ENCODE measurements at places on chromosomes 7 and 10.

- no peak for DNase-seq
Observed at GRCh38 chr7:129144834-129145668, 544 bp downstream of the TSPAN33 start.

DNA sequence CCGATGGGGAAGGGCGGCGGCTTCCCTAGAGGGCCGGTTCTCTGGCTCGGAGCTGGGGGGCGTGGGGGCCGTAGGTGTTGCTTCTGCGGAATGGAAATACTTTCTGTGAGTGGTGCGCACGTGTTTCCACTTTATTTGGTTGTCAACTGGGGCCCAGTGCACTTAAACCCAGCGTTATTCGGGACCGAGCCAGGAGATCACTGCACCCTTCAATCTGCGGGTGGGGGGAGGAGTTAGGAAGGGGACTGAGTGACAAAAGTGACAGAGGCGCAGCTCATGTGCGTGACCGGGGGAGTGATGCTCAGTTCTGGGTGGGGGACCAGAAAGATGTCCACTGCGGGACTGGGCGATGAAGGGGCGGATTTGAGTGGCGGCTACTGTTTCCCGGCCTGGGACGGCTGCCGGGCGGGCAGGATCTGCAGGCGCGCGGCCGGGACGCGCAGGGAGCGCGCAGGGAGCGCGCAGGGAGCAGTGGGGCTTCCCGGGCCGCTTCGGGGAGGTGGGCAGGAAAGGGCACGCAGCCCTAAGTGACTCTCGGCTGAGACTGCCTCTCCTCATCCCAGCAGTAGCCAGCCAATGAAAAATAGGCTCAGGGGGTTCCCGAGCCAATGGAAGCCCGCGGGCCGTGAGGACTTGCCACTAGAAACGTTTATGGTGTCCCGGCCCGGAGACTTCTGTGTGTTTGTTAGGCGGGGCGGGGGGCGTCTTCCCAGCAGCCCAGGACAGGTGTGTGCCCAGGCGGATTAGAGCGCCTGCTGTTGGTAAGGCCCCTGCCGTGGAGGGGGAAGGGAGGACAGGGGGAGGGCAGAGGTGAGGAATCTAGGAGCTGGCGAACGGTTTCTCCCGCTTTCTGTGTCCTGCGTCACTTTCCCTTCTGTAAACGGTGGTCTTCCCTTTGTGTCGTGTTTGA, 54.3 kb upstream of the KDM7A start:
- peak; percentile 97 for DNase-seq

GRCh38 chr7:85840554-85840953, 653.7 kb upstream of the SEMA3D start:
- peak; percentile 89 for DNase-seq

DNA sequence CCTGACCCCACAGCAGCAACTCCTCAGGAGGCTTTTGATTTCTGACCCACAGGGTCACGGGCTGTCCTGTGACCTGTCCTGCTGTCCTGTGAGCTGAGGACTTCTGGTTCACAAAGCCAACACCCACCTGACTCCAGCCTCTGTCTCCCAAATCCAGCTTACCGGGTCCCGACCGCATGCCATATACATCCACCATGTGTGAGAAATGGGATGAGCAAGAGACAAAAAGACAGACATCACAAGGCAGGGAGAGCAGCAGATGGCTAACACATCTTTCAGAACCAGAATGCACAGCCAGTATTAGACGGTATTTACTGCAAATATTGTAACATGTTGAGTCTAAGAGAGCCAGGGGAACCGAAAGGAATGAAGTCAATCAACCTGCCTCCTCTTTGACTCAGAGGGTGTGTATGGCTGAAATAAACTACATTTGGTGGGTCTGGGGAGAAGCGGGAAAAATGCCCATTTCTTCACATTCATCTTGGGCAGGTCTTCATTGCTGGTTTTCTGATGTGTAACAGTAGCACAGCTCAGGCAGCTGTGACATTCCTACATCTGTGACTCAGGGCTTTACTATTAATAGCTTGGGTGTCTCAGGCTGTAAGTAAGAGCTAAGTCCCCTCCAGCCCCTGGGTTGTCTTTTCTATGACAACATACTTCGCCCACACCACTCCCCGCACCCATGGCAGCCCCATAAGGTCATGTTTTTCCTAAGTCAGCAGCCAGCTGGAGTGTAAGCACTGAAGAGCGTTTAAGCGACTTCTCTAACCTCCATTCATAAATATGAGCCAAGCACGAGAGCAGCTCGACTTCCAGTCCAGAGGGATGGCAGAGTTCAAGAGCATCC, 25.0 kb downstream of the ABLIM1 start:
- DNase-seq = no peak

DNA sequence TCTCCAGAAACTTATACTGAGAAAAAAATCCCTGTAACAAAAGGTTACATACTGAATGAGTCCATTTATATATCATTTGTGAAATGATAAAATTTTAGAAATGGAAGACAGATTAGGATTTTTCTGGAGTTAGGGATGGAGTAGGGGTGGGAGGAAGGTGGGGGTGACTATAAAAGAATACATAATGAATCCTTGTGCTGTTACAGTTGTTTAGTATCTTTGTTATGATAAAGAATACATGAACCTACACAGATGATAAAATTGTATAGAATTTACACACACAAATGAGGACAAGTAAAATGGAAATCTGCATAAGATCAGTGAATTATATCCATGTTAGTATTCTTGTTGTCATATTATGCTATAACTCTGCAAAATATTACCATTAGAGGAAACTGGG, 41.7 kb upstream of the CCSER2 start:
- no peak for DNase-seq

DNA sequence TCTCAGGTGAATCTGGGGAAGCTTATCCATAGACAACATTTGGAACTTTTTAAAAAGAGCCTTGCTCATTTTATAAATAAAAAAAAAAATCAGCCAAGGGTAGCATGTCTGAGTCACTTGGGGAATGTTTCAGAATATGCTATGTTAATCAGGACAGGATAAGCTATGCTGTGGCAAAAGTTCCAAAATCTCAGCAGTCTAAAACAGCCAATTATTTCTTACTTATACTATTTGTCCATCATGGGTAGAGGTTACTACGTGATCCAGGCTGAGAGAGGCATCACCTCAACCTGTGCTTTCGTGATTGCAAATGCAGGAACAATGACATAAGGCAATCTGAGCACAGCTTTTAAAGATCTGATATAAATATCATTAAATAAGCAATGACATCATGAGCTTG, 6.5 kb downstream of the SLC13A1 start:
- DNase-seq = no peak

DNA sequence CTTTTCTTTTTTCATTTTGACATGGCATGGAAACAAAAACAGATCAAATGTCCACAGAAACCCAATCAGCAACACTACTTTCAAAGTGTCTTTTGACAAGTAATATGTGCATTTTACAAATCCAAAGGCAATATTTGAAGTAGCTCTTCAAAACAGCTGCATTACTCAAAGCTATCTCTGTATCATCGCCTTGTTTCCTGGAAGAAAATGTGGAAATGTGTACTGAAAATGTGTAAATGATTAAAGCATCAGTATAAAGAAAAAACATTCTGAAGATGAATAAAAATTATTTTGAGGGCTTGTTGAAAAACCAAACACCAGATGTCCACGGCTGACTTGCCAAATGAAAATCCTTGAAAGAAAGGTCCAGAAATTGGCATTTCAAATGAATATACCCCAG, 16.5 kb upstream of the ITGB8 start:
- DNase-seq = no peak

DNA sequence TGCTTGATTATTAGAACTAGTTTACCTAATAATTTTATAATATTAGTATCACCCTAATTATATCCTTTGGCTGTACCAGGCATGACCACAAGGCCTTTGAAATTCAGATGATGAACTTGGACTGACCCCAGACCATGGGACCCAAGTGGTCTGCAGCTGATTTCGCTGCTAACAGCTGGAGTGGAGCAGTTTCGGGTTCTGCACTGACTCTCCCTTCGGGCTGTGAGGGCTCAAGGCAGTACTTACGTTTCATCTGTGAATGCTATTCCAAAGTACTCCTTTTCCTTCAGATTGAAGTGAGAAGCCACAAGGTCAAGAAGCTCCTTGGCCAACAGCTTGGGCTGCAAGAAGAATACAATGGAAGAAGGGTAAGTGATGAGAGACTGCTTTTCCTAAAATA, 223.8 kb downstream of the PRPF18 start:
- no peak for DNase-seq

GRCh38 chr7:158322616-158323530, 264.8 kb downstream of the PTPRN2 start:
- DNase-seq = no peak

GRCh38 chr10:111872591-111872990, 311.0 kb downstream of the GPAM start:
- DNase-seq = no peak

DNA sequence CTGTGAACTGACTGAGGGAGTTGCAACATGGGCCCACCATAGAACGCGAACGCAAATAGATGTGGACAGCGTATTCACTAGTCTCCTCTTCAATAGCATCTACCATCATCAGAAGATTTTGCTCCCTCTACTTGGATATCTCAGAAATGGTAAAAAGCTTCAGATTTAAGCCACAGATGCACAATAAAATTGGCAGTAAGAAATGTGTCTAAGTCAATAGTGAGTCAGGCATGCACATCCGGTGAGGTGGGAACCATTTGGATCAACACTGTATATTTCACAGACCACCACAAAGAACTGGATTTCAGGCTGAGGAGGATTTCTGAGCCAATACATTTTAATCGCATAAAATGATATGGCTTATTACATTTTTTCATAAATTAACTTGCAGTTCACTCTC, 111.5 kb upstream of the ADAM12 start:
- DNase-seq = no peak

- no peak for DNase-seq
Observed at GRCh38 chr10:64093946-64094535, 572.8 kb downstream of the REEP3 start.

DNA sequence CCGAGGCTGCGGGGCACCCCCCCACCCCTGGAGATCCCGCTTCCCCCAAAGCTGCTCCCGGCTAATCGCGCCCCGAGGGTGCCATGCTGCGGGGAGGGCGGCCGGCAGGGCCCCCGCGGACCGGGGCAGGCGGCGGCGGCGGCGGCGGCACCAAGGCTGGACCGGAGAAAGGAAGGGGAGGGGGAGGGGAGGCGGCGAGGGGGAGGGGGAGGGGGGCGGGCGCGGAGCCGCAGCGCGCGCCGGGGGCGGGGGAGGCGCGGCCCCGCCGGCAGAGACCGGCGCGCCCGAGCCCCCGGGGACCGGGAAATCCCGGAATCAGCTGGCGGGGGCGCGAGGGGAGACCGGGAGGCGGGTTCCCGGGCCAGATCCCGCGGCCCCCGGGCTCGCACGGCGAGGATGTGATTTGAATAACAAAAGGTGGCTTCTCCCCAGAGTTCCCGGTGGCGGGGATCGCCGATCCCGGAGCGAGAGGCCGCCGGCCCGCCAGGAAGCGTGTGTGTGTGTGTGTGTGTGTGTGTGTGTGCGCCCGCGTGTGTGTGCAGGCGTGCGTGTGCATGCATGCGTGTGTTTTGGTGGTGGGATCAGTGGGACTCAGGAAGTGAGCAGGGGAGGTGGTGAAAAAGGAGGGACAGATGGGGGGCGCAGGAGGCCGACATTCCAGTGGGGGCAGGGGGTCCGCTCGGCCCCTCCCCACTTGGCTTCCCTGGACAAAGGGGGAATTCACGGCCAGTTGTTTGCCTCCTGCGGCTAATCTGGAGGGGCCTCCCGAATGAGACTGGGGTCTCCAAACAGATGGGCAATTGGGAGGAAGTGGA, 99.5 kb downstream of the HIP1 start:
- peak; percentile 74 for DNase-seq

DNA sequence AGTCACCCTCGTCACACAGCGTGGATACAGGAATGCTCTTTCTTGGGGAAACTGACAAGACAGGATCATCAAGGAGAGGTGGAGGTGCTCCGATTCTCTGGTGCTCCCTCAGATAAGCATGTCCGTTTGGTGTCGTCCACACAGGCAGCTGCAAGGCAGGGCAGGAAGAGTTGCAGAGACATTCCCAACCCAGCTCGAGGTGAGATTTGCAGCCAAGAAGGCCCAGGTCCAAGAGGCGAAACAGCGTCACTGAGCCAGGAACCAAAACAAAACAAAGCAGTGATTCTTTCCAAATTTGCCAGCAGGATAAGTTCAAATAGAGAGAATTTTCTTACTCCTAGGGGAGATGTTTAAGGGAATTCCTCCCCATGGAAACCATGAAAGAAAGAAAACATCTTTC, 386.5 kb upstream of the PFKP start:
- no peak for DNase-seq

- DNase-seq = no peak
Observed at GRCh38 chr7:36198854-36199266, 45.8 kb downstream of the EEPD1 start.

DNA sequence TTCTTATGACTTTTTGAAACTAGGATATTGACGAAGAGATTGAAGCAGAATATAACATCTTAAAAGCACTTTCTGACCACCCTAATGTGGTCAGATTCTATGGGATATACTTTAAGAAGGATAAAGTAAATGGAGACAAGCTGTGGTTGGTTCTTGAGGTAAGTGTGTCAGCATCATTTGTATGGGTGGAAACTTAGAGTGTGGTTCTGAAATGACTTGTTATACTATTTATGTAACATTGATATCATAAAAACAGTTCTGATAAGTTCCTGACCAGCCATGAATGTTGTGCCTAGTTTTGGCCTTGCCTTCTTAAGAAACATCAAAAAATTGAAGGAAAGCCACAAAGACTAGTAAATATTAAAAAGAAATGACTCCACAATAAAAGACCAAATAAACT, 20.8 kb downstream of the MYO3A start:
- no peak for DNase-seq

- DNase-seq = no peak
Observed at GRCh38 chr7:69762821-69763352, 164.6 kb downstream of the AUTS2 start.

DNA sequence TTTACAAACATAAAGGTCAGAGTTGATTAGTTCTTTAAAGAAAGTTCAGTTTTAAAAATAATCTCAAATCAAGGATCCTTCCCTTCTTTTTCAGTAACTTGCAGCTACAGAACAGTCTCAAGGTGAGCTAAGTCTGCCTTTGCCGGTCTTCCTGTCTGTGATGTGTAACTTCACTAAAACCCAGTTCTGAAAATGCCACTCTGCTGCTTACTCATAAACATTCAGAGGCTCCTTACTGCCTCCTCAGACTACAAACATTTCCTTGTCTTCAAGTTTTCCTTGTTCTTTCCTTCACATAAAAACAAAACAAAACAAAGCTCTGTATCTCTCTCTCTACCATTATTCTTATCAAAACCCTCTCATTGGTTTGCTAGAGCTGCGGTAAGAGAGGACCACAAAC, 128.7 kb downstream of the ETV1 start:
- no peak for DNase-seq

GRCh38 chr7:128948976-128949760, 11.4 kb downstream of the IRF5 start:
- DNase-seq = no peak

- DNase-seq = no peak
Observed at GRCh38 chr7:16841681-16842080, 36.9 kb upstream of the AGR2 start.

DNA sequence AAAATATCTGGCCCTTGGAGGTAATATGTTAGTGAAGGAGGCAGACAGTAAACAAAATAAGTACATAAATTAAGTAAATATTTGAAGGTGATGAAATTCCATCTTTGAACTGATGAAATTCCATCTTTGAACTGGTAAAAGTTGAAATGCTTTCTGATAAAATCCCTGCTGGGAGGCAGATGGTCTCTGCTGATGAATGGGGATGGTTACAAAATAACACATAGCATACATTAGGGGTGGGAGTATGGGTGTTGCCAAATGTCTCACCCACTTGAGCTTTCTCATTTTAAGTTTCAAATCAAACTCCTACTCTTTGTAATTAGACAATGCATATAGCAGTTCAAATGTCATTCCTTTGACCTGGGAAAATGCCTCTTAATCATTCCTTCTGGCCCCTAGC, 77.5 kb upstream of the SORCS3 start:
- no peak for DNase-seq

- DNase-seq = peak; percentile 49
Observed at GRCh38 chr10:22550732-22551131, 163.6 kb downstream of the PIP4K2A start.

Measured in NCI-H526 (cell line).